ENCODE measurements at places on chromosomes 12 and 14.

- DNase-seq: no peak
Observed at GRCh38 chr12:58174316-58174715, 232.9 kb downstream of the ATP23 start.

DNA sequence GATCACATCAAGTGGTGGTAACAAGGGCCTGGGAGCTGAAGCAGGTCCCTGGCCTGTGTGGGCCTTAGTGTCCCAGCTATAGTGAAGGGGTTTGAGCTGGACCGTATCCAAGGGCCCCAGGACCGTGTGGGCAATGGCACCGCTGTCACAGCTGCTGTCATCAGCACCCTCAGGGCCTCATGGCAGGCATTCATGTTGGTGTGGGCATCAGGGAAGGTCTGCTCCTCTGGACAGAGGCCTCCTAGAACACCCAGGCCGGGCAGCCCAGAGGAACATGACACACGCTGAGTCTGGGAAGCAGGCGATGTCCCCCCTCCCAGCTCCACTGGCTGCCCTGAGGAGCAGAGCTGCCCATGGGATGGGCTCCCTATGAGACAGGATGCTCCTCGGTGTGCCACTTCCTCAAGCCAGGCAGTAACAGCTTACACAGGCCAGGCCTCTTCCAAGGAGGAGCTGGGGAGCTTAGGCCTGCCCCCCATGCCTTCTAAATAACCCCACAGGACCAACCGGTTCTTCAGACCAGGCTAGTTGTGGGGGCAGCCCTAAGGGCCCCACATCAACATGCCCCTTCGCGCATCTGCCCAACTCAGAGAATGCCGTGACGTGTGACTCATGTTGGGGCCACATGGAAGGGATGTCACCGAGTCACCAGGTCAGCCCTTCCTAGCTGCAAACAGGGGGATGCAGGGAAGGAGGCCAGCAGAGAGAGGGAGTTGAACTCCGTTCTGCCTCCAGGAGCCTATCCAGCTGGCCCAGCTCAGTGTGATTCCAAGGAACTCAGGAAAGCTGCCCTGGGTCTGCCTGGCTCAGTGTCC lies 80.4 kb downstream of the PITPNM2 start:
- no peak for DNase-seq

- no peak for DNase-seq
Observed at GRCh38 chr12:114316076-114316475, 89.9 kb downstream of the TBX5 start.

GRCh38 chr14:71212683-71213107 lies 305.4 kb downstream of the PCNX1 start:
- DNase-seq: no peak

DNA sequence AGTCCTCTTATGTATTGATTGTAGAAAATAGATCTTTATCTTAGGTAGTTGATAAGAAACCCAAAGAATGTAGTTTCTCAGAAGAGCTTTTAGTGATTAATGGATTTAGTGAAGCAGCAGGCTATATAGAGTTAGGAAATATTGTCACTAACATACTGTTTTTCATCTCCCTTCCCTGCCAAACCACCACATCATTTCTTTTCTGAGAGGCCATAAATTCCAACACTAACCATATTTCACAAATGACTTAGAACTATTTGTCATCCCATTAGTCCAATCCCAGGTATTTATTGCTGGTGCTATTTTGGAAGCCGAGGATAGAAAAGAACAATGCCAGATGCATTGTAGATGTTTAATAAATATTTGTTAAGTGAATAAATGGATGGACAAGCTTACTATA lies 185.7 kb downstream of the KICS2 start:
- no peak for DNase-seq

DNA sequence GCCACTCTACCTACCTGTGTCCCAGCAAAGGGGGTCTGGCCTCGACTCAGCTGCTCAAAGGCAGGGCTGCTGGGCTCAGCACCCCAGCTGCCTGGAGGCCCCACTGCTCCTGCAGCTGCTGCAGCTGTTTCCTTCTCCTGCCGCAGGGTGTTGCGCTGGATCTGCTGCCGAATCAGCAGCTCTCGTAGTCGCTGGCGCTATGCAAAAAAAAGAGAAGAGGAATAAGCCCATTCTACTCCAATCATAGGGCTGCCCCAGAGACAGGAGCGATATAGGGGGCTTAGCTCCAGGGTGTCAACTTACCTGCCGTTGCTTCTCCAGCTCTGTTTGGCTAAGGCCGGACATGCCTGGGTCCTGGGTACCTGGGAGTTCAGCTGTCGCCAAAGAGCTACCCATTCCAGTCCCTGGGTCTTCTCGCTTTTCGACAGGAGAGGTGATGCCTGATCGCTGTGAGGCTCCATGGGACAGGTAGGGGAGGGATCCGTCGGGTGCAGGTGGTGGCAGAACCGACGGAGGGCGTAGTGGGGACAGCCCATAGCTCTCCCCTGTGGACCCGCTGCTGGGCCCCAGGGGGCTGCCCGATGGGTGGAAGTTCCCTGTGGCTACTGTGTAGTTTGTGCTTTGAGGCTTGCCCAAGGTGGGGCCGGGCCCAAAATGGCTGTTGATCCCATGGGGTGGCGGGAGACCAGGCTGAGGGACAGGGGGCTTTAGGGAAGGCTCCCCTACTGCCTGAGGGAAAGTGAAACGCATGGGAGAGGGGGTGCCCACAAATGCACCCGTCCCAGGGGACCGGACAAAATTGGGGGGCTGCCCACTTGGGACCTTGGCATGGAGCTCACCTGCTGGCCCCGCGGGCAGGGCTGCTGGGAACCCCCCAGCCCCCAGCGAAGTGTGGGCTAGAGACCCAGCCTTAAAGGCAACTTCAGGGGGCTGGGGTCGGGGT lies 20.9 kb downstream of the KMT2D start:
- DNase-seq: no peak

- no peak for DNase-seq
Observed at GRCh38 chr14:69879175-69880043, at the start of gene SMOC1. SMOC1 (plus strand) TSS chr14:69879416; CDS start chr14:69879679, 263 bp downstream.

DNA sequence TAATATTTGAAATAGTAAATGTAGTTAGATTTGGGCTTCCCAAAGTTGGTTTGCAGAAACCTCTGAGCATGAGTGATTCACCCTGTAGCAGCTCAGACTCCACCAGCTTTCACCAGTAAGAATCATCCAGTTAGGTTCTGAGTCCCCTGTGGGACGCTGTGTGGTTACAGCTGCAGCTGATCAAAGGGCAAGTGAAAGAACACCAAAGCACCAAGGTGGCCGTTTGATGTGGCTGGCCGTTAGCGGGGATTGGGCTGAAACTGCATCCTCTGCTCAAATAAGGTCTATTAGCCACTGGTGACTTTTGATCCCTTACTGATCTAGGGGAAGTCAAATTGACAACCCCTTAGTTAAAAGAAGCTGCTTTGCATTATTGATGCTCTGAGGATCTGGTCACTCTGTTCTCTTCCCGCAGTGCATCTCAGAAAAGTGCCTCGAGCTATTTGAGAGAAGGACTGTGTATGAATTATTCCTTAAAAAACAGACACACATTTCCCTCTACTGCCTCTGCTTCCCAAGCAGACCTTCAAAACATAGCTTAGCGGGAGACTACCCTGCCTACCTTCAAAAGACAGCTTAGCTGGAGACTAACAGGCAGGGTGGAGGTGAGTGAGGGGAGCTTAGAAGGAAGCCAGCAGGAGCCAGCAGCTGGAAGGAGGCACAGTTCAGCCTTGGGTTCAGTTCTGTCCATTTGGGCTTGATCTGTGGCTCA lies 3.7 kb downstream of the ABHD12B start:
- DNase-seq: no peak
